ENCODE measurements at places on chromosomes 5 and 9. TPM values are rescaled to one million over a fixed set of nuclear protein-coding genes. Genes with fewer than 3 reads are reported as not detected.

SH3GL2 gene
- not detected for total RNA-seq

SHOC1 gene
- not detected for total RNA-seq

TTC23L gene
- 0.57 TPM for total RNA-seq

LCN1 gene
- not detected for total RNA-seq

BARHL1 gene
- not detected for total RNA-seq

PWWP2A gene
- 19.7 TPM for total RNA-seq

FOXD4L5 gene
- 0.17 TPM for total RNA-seq

GARIN3 gene
- total RNA-seq: 0.38 TPM

GNA14 gene
- total RNA-seq: not detected

GPR21 gene
- total RNA-seq: not detected

All from activated CD8-positive, alpha-beta memory T cell treated with anti-CD3 and anti-CD28 coated beads for 36 hours (primary cell).